NCI-H524 (cell line): ENCODE measurements at places on chromosomes 3 and 15.

DNA sequence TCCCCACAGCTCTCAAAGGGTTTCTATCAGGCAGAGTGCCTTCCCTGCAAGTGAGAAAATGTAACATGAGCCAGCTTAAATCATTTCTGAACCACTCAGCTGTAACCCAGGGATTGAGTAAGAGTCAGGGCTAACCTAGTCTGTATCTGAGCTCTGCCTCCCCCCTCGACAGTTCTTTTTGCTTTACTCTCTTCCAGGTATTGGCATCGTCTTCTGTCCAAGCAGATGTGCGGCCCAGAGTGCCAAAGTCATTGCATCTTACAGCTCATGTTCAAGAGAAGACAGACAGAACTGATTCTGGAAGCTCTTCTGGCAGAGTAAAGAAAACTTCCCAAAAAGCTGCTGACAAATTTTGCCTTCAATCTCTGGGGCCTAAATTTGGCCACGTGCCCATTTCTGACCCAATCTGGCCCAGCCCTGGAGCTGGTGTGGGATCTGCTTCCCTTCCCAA, 74.8 kb downstream of the ABHD5 start:
- DNase-seq: peak; percentile 68

- DNase-seq: no peak
Measured at GRCh38 chr3:182149594-182149993, 437.9 kb downstream of the SOX2 start.

- DNase-seq: no peak
Measured at GRCh38 chr3:18098960-18099587, 326.1 kb downstream of the SATB1 start.

GRCh38 chr3:153944084-153944483, 177.1 kb upstream of the ARHGEF26 start:
- DNase-seq: no peak

DNA sequence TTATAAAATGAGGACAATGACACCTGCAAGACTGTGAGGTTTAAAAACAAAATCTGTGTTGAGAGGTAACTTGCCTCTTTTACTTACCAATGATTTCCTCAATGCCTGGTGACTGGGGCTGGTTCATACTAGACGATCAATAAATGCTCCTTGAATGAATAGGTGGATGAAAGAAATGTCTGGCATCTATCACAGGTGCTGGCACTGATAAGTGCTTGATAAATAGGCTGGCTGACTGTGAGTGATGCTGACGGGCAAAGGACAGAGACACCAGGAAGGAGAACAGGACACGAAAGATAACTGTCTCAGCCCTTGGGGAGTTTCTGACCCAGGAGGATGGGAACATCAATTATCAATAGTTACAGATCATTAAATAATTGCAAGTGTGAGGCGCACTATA, 31.9 kb downstream of the RBP2 start:
- DNase-seq: no peak

GRCh38 chr3:100269001-100269400, 8.2 kb downstream of the TBC1D23 start:
- peak; percentile 43 for DNase-seq

- DNase-seq: no peak
Measured at GRCh38 chr3:116256843-116257485, 188.3 kb downstream of the LSAMP start.

DNA sequence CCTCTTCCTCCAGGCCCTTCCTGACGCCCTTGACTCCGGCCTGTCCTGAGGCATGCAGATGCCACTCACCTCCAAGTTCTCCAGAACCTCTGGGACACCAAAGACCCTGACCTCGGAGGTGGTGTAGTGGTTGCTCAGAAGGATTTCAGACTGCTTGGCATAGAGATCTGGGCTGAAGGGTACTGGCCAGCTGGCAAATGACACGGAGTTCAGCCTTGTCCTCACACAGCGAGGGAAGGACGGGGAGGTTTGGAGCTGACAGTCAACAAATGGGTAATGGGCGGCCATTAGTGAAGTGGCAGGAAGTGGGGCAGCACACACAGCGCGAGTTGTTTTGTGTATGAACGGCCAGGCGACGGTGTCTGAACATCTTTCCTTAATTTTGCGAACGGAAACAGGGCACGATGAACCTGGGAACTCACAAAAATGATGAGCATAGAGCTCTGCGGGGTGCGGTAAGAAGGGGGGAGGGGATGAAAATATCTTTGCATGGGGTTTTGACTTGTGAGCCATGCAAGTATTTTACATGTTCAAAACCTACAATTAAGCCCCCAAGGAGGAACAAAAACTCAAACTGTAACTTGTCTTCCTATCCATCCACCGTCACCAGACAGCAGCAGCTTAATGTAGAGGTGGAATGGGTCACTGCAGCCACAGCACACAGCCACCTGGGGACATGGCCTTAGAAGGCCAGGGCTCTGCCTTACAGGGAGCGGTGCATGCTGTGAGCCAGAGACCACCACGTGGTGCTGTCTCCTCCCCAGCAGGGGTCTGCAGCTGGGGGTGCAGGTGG, 43.6 kb upstream of the RPL32 start:
- DNase-seq: no peak

DNA sequence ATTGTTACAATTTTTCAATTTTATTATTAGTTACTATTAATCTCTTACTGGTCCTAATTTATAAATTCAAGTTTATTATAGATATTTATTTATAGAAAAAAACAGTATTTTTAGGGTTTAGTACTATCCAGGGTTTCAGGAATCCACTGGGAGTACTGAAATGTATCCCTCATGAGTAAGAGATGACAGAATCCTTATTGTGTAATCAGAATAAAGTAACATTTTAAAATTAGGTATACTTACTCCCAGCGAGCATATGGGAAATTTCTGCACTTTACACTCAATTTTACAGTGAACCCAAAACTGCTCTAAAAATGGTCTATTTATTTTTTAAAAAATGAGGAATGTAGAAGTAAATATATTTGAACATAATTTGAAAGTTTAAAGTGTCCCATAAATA, 202.7 kb downstream of the CGGBP1 start:
- no peak for DNase-seq

DNA sequence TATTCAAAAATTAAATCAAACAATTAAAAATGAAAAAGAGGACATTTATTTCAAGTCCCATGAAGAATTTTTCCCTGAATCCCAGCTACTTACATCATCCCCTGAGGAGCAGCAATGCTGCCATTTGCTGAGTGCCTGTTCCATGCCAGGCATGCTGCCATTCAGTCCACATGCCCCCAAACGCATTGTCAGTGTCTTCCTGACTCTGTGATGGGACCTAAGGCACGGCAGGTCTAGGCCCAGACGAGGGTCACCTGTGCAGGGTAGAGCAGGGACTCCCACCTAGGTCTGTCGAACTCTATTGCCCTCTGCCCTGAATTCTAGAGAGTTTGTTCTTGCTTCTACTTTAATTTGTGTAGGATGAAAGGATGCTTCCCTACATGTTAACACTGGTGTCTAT, 7.0 kb downstream of the PSTPIP1 start:
- DNase-seq: no peak

DNA sequence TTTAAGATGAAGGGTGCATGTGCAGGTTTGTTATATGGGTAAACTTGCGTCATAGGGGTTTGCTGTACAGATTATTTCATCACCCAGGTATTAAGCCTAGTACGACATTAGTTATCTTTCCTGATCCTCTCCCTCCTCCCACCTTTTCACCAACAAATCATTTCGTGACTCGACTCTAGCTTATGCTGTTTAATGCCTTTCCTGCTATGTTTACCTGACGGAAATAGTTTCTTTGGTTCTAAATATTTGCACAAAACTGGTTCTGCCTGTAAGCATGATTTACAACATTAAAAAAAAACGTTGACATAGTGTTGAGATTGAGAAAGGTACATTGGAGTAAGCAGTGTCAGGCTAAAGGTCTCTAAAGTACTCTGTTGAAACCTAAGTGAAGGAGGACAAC, 2.4 kb downstream of the GNL3 start:
- no peak for DNase-seq
